Activated T-cell treated with anti-CD3 and anti-CD28 coated beads, Interleukin-2, amount 50 U/mL, for 72 hours (primary cell): ENCODE measurements at places on chromosomes 4 and X. TPM values are rescaled to one million over a fixed set of nuclear protein-coding genes. Genes with fewer than 3 reads are reported as not detected.

Gene SERPINA7
- total RNA-seq = not detected

Gene ACSL4
- 48.1 TPM for total RNA-seq

DNA sequence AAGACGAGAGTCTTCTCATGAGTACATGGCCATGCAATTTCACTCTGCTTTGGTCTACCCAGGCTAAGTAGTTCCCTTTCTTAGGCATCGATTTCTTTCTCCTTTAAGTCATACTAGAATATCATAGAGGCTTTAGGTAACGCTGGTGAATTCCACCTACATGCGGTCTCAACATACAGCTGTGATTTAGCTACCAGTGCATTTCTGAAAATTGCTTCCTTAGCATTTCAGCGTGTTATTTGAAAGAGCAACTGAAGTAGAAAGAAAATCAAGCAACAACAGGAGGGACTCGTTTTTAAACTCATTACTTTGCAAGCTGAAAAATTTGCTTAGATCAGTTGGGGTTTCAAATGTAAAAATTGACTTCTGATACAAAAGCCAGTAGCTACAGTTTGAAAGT is 48.1 kb upstream of the RASGEF1B start:
- no peaks in the 10 kb centered on the region for H3K36me3 ChIP-seq
- no peaks in the 10 kb centered on the region for H3K4me1 ChIP-seq
- no peak overlapping the region for H3K4me3 ChIP-seq
- no peak for DNase-seq

GRCh38 chr4:46946919-46947536 is 38.0 kb upstream of the COX7B2 start:
- DNase-seq = no peak
- H3K27ac ChIP-seq = no peak overlapping the region
- no peak overlapping the region for H3K4me3 ChIP-seq
- no peaks in the 10 kb centered on the region for H3K4me1 ChIP-seq

GRCh38 chr4:153115322-153116290 is 88.6 kb upstream of the TRIM2 start:
- no peak overlapping the region for H3K27ac ChIP-seq
- H3K36me3 ChIP-seq = no peaks in the 10 kb centered on the region
- no peak overlapping the region for H3K4me3 ChIP-seq
- peaks cover 5% of the 10 kb centered on the region for H3K27me3 ChIP-seq
- H3K4me1 ChIP-seq = peaks cover 10% of the 10 kb centered on the region

DNA sequence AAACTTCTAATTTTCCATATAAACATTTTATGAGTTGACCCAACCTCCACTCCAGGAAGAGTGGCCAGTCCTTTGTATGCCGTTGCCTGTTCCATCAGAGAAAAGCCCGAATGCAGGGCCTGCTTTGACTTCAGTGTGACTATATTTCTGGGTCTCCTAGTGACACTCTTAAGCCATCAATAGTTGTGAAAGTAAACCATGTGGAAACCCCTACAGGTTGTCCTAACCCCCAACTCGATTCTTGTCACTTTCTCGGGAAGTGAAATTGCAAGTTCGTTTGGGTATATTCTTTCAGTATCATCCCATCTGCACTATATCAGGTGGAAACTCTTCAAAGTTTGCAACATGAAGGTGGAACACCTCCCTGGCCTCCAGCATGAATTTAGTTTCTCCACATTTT is 52.8 kb downstream of the EFHC2 start:
- H3K27ac ChIP-seq = no peak overlapping the region
- H3K36me3 ChIP-seq = no peaks in the 10 kb centered on the region
- no peaks in the 10 kb centered on the region for H3K27me3 ChIP-seq
- H3K4me1 ChIP-seq = no peaks in the 10 kb centered on the region
- H3K4me3 ChIP-seq = no peak overlapping the region
- no peak for DNase-seq

GRCh38 chr4:142474398-142475087 is 371.6 kb downstream of the INPP4B start:
- H3K4me3 ChIP-seq = no peak overlapping the region
- no peaks in the 10 kb centered on the region for H3K27me3 ChIP-seq
- H3K36me3 ChIP-seq = no peaks in the 10 kb centered on the region
- peaks cover 34% of the 10 kb centered on the region for H3K4me1 ChIP-seq
- H3K27ac ChIP-seq = peak overlapping the region; percentile 80
- no peak for DNase-seq

Gene SMIM31
- total RNA-seq = not detected

- peak overlapping the region; percentile 0 for H3K4me3 ChIP-seq
- H3K36me3 ChIP-seq = no peaks in the 10 kb centered on the region
- H3K27ac ChIP-seq = peak overlapping the region; percentile 49
- DNase-seq = no peak
These were observed 325.3 kb upstream of the TEX13C start for GRCh38 chrX:124994404-124994803.

- H3K36me3 ChIP-seq = no peaks in the 10 kb centered on the region
- H3K4me1 ChIP-seq = no peaks in the 10 kb centered on the region
These were observed 30.5 kb upstream of the COL25A1 start for GRCh38 chr4:109332926-109333464.

- no peak for DNase-seq
- no peak overlapping the region for H3K4me3 ChIP-seq
- no peaks in the 10 kb centered on the region for H3K27me3 ChIP-seq
- H3K27ac ChIP-seq = no peak overlapping the region
- no peaks in the 10 kb centered on the region for H3K4me1 ChIP-seq
- H3K36me3 ChIP-seq = no peaks in the 10 kb centered on the region
These were observed 168.9 kb downstream of the IL1RAPL1 start for GRCh38 chrX:28756175-28756574.

DNA sequence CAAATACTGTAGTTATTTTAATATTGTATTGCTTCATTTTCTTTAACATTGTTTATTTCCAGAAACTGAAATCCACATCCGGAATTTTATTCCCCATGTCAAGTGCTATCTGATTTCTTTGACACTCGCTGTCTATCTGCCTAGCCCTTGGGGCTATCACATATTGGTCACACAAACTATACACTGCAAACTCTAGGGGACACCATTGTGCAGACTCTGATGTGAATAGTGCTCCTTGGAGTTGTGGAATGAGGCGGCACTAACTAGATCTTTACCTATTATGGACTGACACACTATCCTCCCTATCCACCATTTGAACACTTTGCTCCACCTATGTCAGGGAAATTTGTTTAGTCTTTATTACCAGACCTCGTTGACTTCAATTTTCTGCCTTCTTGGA is 534.5 kb downstream of the GLUD2 start:
- no peaks in the 10 kb centered on the region for H3K27me3 ChIP-seq
- no peak overlapping the region for H3K4me3 ChIP-seq
- H3K27ac ChIP-seq = no peak overlapping the region
- no peaks in the 10 kb centered on the region for H3K36me3 ChIP-seq

DNA sequence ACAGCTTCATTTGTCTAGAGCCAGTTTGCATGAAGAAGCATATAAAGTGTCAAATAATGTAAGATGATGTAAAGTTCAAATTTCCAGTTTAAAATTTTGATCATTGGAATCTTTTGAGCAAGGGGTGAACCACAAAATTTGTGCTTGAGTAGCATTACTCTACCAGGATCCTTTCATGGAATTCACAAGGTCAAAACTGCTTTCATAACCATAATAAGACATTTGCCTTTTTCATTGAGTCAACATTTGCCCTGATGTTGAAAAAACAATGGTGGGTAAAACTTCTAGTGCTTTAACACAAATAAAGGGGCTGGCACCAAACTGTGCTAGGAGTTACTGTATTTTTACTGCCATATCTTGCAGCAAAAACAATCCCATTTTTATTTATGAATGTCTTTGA is 142.2 kb downstream of the GLRA3 start:
- H3K27ac ChIP-seq = no peak overlapping the region
- no peak overlapping the region for H3K4me3 ChIP-seq
- DNase-seq = no peak
- H3K27me3 ChIP-seq = no peaks in the 10 kb centered on the region

DNA sequence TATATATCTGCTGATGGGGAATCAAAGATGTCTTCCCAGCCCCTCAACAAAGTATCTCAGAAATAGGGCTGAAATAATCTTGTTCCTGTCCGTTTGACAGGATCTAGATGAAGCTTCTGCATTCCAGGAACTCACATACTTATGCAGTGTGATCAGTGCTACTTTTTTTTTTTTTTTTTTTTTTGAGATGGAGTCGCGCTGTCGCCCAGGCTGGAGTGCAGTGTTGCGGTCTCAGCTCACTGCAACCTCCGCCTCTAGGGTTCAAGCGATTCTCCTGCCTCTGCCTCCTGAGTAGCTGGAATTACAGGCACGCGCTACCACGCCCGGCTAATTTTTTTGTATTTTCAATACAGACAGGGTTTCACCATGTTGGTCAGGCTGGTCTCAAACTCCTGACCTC is 36.4 kb downstream of the DHX15 start:
- H3K27ac ChIP-seq = no peak overlapping the region
- H3K4me3 ChIP-seq = no peak overlapping the region
- DNase-seq = no peak
- H3K27me3 ChIP-seq = no peaks in the 10 kb centered on the region
- peaks cover 7% of the 10 kb centered on the region for H3K36me3 ChIP-seq

DNA sequence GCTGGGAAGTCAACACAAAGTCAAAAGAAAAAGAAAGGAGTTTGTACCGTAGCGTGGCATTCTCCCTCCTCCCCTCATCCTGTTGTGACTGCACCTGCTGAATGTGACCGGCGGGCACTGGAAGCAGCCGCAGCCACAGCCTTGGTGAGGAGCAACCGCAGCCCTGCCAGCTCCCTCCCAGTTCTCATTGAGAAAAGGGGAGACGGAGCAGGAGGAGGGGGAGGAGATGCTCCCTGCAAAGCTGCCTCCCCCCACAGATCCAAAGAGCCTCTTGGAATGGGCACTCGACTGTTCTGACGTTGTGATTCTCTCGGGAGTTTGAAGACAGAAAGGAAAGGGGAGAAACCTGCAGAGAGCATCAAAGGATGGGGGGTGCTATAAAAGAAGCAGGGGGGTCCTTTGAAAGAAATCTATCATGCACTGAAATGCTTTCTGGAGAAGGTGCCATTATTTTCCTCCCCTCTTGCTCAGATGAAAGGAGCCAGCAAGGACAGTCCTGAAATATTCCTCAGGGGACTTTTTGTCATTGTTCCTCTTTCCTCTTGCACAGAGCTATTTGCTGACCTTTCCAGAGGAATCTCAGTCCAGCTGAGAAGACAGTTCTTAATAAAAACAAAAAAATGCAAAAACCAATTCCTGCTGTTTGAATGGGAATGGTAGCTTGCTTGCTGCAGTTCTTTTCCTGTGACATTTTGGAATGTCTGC is 429.7 kb downstream of the MAPK10 start:
- H3K27me3 ChIP-seq = peaks cover 12% of the 10 kb centered on the region
- DNase-seq = no peak
- no peaks in the 10 kb centered on the region for H3K36me3 ChIP-seq
- H3K4me3 ChIP-seq = peak overlapping the region; percentile 36
- H3K27ac ChIP-seq = no peak overlapping the region

- H3K36me3 ChIP-seq = no peaks in the 10 kb centered on the region
- peaks cover 21% of the 10 kb centered on the region for H3K27me3 ChIP-seq
- DNase-seq = no peak
- no peaks in the 10 kb centered on the region for H3K4me1 ChIP-seq
- no peak overlapping the region for H3K27ac ChIP-seq
- H3K4me3 ChIP-seq = no peak overlapping the region
These were observed 836.5 kb upstream of the HTR2C start for GRCh38 chrX:113747274-113747973.

- H3K4me3 ChIP-seq = no peak overlapping the region
- no peaks in the 10 kb centered on the region for H3K4me1 ChIP-seq
- no peak overlapping the region for H3K27ac ChIP-seq
- DNase-seq = no peak
- H3K27me3 ChIP-seq = no peaks in the 10 kb centered on the region
- H3K36me3 ChIP-seq = no peaks in the 10 kb centered on the region
These were observed 139.7 kb downstream of the PRSS12 start for GRCh38 chr4:118213101-118213500.

Gene ARHGAP10
- 9.3 TPM for total RNA-seq

- H3K27me3 ChIP-seq = peaks cover 34% of the 10 kb centered on the region
- H3K4me1 ChIP-seq = no peaks in the 10 kb centered on the region
- no peak overlapping the region for H3K4me3 ChIP-seq
- no peaks in the 10 kb centered on the region for H3K36me3 ChIP-seq
- H3K27ac ChIP-seq = no peak overlapping the region
- no peak for DNase-seq
These were observed 45.2 kb downstream of the SHROOM4 start for GRCh38 chrX:50768801-50769200.

Gene BMP15
- total RNA-seq = not detected

- H3K4me3 ChIP-seq = no peak overlapping the region
- H3K36me3 ChIP-seq = no peaks in the 10 kb centered on the region
- no peak for DNase-seq
These were observed 90.3 kb upstream of the TMEM150C start for GRCh38 chr4:82652062-82652461.
